Large intestine (tissue), 12 donors: ENCODE measurements at places on chromosomes 16 and 17. TPM values are rescaled to one million over a fixed set of nuclear protein-coding genes. Genes with fewer than 3 reads are reported as not detected.

The CD2BP2 gene
- 43.5 TPM for polyA plus RNA-seq

- no peak overlapping the region for H3K4me3 ChIP-seq
- no peaks in the 10 kb centered on the region for H3K36me3 ChIP-seq
- H3K27ac ChIP-seq: no peak overlapping the region
- DNase-seq: no peak
- no peaks in the 10 kb centered on the region for H3K27me3 ChIP-seq
Measured at GRCh38 chr16:12524658-12525057, 279.0 kb downstream of the CPPED1 start.

The CCL8 gene
- polyA plus RNA-seq: 0.39 TPM

DNA sequence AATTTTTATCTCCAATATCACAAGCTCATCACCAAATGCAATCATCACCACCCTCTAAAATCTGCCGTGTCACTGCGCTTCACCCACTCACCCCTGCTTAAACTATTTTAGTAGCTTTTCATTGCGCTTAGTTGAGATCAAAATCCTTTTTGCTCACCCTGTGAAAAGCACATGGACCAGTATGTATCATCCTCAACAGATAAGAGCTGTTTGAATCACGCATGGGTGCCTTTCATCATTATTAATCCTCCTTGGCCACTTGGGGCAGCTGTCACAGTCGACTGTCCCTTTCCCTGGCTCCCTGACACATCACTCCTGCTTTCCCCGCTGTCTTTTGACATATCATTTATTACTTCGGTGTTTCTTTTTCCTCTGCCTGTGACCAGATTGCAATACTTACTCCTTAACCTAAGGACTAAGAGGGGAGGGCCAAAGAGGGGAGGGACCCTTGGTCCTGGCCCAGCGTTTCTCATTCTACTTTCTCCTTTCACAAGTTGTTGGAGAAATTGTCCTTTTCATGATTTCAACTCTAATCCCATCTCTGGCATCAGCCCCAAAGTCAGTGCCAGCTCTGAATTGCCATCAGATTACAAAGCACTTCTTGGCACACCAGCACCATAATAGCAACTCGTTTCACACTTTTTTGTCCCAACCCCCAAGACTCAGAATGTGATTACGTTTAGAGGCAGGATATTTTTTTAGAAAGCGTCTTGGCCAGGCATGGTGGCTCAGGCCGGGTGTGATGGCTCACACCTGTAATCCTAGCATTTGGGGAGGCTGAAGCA lies 8.6 kb upstream of the KDM6B start:
- H3K27ac ChIP-seq: no peak overlapping the region
- DNase-seq: no peak
- H3K4me3 ChIP-seq: no peak overlapping the region
- H3K4me1 ChIP-seq: no peaks in the 10 kb centered on the region
- H3K36me3 ChIP-seq: no peaks in the 10 kb centered on the region
- H3K27me3 ChIP-seq: peaks cover 11% of the 10 kb centered on the region

DNA sequence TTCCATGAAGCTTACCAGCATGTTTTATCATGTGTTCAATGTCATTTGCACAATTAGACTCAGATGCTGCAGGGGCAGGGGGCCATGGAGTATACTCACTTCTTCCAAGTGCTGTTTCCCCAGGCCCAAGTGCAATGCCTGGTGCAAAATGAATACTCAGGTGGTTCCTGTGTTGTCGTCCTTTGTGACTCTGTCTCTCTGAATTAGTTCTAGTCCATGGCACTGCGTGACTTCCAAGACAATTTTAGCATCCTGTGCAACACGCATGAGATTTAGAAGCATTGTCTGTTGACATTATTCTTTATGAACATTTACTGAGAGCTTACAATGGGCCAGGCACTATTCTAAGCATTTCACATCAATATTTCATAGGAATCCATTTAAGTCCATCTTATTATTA lies 769.7 kb upstream of the RBFOX1 start:
- no peaks in the 10 kb centered on the region for H3K4me1 ChIP-seq
- no peak overlapping the region for H3K4me3 ChIP-seq
- DNase-seq: no peak
- no peaks in the 10 kb centered on the region for H3K27me3 ChIP-seq

DNA sequence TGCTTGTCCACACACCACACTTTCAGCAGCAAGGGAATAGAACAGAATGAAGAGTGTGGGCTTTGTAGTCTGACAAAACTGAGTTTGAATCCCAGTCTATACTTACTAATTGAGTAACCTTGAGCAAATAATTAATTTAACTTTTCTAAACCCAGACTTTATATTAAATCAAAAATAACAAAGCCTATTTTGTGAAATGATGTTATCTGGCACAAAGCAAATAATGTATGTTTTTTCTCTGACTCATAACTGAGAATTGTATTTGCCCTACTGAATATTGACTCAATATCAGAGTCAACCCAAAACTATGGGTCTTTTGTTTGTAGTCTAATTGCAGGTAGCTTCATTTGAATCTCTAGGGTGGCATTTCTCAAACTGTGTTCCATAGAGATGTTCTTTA lies 77.9 kb upstream of the TANC2 start:
- H3K4me3 ChIP-seq: no peak overlapping the region
- no peaks in the 10 kb centered on the region for H3K4me1 ChIP-seq
- H3K36me3 ChIP-seq: no peaks in the 10 kb centered on the region

- H3K27ac ChIP-seq: peak overlapping the region; percentile 46
- H3K36me3 ChIP-seq: no peaks in the 10 kb centered on the region
- H3K27me3 ChIP-seq: no peaks in the 10 kb centered on the region
- H3K4me3 ChIP-seq: no peak overlapping the region
Measured at GRCh38 chr17:19248928-19249574, 11.9 kb downstream of the EPN2 start.

DNA sequence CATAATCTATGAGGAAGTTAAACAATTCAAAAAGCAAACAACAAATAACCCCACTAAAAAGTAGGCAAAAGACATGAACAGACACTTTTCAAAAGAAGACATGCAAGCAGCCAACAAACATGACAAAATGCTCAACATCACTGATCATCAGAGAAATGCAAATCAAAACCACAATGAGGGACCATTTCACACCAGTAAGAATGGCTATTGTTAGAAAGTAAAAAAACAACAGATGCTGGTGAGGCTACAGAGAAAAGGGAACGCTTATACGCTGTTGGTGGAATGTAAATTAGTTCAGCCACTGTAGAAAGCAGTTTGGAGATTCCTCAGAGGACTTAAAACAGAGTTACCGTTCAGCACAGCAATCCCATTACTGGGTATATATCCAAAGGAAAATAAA lies 24.4 kb downstream of the TNFRSF13B start:
- DNase-seq: no peak
- H3K4me3 ChIP-seq: no peak overlapping the region
- peaks cover 12% of the 10 kb centered on the region for H3K4me1 ChIP-seq

DNA sequence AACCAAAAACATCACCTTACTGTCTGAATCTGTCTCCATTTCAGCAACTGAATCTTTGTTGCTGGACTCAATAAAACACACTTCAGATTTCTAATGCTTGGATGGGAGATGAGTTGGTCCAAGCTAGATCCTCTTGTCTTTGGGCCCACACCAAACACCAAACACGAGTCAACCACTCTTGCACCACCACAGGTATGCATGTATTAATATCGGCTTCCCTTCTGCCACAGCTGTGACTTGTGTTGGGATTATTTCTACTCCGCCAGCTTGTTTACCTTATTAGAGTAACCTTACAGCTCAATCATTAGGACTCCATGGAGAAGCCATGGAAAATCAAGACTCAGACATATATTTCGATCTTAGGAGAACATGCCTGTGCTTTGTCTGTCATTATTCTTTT lies 49.9 kb downstream of the XYLT1 start:
- no peaks in the 10 kb centered on the region for H3K4me1 ChIP-seq
- H3K27ac ChIP-seq: no peak overlapping the region
- H3K27me3 ChIP-seq: no peaks in the 10 kb centered on the region
- H3K4me3 ChIP-seq: no peak overlapping the region
- DNase-seq: no peak
